ENCODE measurements at places on chromosomes 2 and 18.

- no peak for DNase-seq
These were observed 13.7 kb upstream of the SKOR2 start for GRCh38 chr18:47265197-47265596.

DNA sequence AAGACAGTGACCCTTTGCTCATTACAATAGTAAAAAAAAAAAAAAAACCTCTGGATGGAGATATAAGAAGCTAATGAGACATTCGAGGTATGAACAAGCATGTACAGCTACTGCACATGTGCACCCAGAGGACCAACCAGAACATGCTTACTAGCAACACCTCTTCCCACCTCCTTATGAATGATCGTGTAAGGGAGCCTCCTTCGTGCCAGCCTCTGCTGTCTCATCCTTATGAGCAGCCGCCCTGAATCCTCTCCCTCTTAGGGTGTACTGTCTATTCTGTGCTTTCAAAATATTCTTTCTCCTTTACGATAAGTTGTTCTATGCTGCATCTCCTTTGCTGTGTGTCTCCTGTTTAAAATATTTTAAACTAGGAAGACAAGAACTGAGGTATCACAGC, 91.4 kb upstream of the ACSL3 start:
- DNase-seq, result no peak

- no peak for DNase-seq
These were observed 7.3 kb downstream of the NBEAL1 start for GRCh38 chr2:203021991-203022390.

DNA sequence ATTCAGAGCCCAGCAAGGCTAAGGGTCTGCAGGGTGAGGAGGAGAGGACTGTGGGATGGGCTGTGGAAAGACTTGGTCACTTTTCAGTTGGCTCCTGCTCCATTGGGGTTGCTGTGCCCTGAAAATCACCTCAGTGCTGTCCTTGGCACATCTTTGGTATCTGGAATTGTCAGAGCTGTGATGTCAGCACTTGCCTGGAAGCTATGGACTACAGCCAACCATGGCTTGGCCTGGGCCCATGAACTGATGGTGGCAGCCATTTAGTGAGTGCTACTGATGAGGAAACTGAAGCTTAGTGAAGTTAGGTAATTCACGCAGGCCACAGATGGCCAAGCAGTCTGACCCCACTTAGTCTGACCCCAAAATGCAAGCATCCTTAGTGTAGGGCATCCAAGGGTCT, 121.8 kb upstream of the SERPINE2 start:
- DNase-seq, result no peak

- no peak for DNase-seq
These were observed 22.7 kb downstream of the MRO start for GRCh38 chr18:50797142-50797541.

- DNase-seq, result no peak
These were observed 155.2 kb downstream of the TWIST2 start for GRCh38 chr2:239002954-239003623.

- DNase-seq, result no peak
These were observed 65.4 kb upstream of the PXDN start for GRCh38 chr2:1809726-1810125.

DNA sequence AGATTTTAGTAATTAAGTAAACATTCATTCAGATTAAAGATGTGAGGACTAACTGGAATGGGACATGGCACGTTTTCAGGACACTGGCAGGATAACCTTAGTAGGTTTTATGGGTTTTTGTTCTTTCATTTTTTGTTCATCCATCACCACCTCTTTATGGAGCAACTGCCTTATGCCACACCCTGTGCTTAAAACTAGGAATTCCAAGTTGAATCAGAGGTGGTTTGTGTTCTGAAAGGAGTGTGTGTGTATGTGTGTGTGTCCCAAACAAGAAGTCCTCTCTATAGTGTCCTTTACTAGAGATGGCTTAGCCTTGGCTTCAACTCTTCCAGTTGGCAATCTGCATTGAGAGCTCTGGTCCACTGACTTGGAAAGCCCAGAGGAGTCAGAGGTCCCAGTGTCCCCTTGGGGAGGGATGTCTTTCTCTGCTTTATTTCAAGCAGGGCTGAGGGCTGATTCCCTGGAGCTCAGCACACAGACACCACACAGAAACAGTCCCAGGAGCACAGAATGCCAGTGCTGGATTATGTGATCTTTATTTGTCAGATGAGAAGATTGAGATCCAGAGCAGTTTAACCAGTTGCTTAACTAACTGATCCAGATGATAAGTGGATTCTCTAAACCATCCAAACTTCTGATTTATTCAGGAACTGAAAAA, 25.2 kb downstream of the RHOB start:
- DNase-seq, result no peak

GRCh38 chr2:128301021-128301420, 17.6 kb downstream of the HS6ST1 start:
- no peak for DNase-seq

GRCh38 chr2:157419031-157419575, 24.8 kb downstream of the CYTIP start:
- DNase-seq, result no peak

DNA sequence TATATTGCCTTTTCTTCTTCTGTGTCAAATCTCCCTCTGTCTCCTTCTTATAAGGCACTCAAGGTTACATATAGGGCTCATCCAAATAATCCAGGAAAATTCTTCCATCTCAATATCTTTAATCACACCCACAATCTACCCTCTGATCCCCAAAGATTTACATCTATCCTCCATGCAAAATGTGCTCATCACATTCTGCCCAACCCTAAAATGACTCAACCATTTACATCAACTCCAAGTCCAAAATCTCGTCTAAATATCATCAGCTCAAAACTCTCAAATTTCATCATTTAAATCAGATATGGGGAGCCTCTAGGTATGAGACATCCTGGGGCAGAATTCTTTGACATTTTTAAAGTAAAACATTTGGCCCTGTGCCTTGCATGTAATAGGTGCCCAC, 1349.8 kb downstream of the SUCLG1 start:
- no peak for DNase-seq

- DNase-seq, result no peak
These were observed 1167.9 kb downstream of the DSC3 start for GRCh38 chr18:29874519-29875098.

GRCh38 chr2:23246992-23247683, 137.8 kb upstream of the KLHL29 start:
- no peak for DNase-seq

GRCh38 chr2:118150294-118150693, 62.0 kb downstream of the INSIG2 start:
- DNase-seq, result no peak

DNA sequence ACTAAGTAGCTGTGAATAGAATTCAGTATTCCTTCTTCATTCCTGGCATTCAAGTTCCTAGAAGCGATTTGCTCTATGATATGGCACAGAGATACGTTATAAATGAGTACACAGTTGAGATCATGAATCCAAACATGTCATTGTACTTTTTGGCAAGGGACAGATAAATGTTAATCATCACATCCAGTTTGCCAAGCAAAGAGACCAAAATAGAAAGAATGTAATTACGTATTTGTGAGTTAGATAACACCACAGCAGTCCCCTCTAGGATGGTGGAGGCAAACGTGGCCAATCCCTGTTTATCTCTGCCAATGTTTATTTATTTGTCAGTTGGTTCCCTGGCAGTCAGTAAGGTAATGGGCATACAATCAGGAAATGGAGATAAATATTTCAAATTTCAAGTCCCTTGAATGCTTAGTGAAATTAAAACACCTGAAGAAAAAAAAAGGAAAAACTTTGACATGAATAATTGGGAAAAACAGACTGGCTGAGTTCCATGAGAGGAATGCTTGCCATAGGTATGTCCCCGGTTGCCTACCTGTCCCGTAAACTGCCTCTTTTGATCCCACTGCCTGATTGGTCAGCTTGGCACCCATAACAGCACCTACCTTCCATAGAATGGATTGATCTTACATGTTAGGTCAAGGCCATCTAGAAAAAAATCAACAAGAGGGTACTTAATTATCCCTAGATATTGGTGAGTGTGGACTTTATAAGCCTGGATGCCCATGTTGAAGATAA, 451.1 kb upstream of the NETO1 start:
- DNase-seq, result no peak

- DNase-seq, result no peak
These were observed 219.6 kb upstream of the RAB12 start for GRCh38 chr18:8389391-8390340.

- DNase-seq, result no peak
These were observed 100.5 kb downstream of the SLC4A3 start for GRCh38 chr2:219727771-219728429.

GRCh38 chr2:212005085-212005671, 533.4 kb downstream of the ERBB4 start:
- no peak for DNase-seq

- DNase-seq, result no peak
These were observed 98.6 kb downstream of the IRS1 start for GRCh38 chr2:226701052-226701451.

- no peak for DNase-seq
These were observed 178.4 kb upstream of the TPO start for GRCh38 chr2:1234731-1235308.

GRCh38 chr2:118842661-118843482, 4.6 kb downstream of the EN1 start:
- no peak for DNase-seq

DNA sequence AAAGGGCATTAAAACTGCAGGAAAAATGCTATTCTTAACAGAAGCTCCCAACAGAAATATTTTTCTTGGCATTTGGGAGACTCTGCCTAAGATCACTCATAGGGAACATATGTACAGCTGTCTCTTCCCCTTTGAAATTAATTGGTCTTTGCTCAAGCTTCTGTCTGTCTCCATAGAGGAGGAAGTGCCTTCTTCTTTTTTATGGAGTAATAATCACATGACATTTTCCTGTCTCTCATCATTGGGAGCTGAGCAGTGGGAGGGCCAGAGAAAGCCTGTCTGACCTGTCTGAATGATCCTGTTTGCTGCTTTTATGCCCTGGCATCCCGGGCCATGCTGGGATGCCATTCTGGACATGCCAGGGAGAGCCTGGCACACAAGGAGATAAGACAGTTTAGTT, 145.6 kb downstream of the AQP4 start:
- DNase-seq, result no peak

DNA sequence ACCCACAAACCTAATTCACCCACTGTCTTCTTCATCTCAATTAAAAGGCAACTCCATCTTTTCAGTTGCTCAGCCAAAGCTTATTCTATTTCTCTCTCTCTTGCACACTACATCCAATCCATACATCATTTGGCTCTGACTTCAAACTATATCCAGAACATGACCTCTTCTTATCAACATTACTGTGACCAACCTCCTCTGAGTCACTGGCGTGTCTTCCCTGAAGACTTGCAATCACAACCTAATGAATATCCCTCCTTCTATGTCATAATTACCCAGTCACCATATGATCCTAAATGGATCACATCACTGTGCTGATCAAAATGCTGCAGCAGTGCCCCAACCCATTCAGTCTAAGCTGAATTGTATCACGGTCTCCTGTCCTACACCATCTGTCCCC, 22.6 kb upstream of the SULT1C3 start:
- DNase-seq, result no peak

- no peak for DNase-seq
These were observed 761.6 kb downstream of the DSC3 start for GRCh38 chr18:30280861-30281470.

DNA sequence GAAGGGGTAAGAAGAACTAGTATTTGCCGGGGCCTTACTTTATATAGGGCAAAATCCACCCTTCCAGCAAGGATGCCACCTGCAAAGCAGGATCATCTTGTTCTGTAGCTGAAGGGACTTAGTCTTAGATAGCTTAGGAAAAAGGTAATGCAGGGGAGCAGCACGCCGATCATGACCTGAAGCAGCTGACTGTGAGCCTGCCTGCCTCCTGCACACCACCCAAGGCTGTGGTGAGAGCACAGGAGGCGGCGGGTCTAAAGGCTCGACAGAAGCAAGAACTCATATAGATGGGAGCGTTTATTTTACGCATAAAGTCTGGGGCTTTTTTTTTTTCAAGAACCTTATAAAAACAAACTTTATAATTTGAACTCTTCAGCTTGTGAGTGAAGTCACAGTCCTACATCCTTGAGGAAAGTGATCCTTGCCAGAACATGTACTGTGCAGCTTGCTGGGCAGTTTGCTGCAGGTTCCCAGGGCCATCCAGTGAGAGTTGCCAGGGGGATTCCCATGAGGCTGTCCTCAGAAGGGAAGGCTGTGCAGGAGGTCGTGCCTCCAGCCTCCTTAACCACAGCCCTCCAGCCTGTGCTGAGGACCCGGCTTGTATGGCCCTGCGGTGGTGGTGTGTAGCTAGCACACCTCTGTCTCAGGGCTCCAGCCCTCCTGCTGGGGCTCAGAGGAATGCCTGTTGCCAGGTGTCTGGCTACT, 92.1 kb downstream of the RNF144A start:
- no peak for DNase-seq

DNA sequence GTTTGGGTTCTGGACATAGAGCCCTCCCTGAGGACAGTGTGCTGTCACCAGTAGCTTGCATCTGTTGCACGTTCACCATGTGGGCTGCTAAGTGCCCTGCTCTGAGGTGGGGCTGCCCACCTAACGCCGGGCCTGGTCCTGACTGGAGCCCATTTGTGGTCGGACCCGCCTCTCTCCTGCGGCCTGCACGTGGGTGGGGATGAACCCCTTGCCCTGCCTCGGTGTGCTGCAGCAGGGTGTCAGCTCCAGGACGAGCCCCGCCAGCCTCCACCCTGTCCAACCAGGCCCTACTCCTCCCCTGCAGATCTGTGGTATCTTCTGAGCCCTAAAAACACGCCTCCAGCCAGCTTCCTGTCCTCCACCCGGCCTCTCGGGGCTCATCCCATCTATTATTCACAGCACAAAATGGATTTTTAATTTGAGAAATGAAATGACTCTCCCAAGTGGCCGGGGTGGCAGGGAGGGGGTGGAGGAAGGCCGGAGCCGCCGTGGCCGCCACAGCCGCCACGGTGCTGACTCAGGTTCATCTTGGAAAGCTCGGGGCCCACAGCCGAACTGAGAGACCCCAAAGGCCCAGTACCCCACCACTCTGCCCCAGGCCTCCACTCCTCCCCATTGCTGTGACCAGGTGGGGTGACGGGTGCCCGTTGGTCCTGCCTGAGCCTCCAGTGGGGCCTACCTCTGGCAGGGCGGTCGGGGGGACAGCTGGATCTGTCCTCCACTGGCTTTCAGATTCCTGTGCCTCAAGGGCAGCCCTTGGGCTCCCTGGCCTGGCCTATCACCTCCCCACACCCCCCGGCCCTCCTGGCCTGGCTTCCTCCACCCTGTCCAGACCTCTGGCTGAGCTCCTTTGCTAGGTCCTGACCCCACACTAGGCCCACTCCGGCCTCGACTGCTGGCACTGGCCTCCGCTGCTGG, 2.8 kb upstream of the ECEL1 start:
- no peak for DNase-seq

DNA sequence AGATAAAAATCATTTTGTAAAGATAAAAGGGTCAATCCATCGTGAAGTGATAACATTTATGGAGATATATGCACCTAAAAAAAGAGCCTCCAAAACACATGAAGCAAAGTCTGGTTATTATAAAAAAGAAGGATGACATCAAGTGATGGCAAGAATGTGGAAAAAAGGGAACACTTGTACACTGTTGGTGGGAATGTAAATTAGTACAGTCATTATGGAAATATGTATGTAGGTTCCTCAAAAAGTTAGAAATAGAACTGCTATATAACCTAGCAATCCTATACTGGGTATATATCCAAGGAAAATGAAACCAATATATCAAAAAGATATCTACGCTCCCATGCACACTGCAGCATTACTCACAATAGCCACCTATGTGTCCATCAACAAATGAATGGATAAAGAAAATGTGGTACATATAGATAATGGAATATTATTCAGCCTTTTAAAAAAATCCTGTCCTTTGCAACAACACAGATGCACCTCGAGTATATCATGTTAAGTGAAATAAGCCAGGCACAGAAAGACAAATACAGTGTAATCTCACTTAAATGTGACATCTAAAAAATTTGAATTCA, 28.9 kb downstream of the ABCB11 start:
- no peak for DNase-seq

- DNase-seq, result no peak
These were observed 25.8 kb downstream of the PKP4 start for GRCh38 chr2:158482594-158482993.
